ENCODE measurements at places on chromosomes 4 and X.

GRCh38 chr4:106021737-106022410 is 126.6 kb downstream of the NPNT start:
- no peak for DNase-seq

DNA sequence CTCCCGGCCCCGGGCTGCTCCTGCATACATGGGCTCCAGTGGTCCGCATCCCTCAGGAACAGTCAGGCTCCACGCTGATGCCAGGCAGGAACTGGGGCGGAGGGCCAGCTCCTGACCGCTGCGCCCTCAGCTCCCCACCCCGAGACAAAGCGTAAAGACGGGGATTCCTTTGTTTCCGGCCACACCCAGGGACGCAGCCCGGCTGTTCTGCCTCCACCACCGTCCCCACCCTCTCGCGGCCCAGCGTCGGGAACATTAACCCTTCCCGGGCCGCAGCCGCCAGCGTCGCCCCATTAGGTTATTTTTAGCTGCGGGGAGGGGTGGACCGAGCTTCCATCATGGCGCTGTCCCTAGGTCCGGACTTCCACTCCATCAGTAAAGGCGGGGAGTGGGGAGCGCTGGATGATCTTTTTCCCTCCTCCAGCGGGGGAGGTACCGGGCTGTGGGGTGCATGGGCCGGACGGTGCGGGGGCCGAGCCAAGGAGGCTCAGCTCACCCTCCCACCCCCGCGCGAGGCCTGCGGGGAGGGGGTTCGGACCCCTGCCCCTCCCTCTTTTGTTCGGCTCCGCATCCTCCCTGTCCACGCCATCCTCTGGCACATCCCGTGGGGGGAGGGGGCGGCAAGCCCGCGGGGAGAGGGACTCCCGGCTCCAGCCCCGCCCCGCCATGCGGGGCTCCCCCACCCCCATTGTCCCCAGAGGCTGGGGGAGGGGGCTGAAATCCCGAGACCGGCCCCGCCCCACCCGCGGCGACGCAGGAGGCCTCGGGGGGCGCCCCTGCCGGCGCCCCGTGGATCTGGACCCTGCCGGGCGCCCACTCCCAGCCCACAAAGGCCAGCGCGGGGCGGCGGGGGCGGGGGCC is 5.3 kb downstream of the CRMP1 start:
- DNase-seq = no peak

- DNase-seq = no peak
These were observed 46.9 kb downstream of the ACOX3 start for GRCh38 chr4:8393593-8394038.

DNA sequence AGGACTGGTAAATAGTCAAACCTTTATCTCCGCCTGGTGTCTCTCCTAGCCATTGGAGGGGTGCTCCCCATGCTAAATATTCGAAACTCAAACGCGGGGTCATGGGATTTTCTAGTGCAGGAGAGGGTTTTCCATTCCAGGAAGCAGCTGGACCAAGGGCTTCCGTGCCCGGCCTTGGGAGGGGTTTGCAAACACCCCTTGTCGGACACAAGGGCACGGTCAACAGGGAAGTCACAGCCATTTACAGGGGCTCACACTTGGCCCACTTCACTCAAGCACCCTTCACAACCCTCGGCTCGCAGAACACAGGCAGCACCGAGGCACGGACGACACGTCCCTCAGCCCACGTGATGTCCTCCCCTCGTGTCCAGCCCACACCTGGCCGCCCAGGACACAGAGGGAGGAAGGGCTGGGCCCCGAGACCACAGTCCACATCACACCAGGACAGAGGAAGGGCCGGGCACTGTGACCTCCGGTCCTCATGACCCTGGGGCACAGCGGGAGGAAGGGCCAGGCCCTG is 10.3 kb upstream of the PLCXD1 start:
- DNase-seq = no peak

DNA sequence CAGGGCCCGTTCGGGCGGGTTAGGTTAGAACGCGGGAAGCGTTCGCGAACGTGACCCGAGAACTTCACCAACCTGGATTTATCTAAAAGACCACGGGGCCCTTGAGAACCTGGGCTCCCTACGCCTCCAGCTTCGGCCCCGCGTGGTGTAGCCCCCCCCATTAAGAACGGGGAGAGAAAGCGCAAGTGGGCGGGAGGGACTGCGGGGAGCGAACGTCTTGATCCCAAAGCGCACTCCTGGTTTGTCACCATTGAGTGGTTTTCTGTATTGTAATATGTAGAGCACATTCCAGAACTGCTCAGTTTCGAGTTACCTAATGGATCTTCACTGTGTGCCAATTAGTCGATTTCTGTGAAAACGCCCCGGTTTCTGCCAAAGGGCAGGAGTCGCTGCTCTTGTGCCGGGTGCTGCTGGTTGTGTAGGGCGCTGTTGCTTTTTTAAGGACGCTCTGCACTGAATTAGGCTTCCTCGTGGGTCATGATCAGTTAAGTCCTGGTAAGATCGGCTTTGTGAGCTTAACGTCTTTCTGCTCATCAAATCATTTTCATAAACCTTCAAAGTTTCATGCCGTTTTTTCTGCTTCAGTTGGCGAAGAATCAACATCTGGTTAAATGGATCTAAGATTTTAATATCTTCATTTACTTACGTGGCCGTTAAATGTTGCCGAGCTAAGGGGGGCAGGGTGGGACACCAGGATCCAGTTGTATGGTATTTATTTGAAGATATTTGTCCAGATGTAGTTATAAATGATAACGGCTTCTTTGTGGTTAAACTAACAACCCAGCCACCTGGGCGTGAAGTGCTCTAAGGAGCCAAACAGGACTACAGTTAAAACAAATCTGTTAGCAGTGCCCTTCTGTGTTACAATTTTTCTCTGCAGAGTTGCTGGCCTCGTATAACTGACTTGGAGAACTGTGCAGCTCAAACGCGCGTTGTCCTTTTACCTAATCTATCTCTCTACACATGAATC is 809 bp downstream of the MND1 start:
- DNase-seq = peak; percentile 52

DNA sequence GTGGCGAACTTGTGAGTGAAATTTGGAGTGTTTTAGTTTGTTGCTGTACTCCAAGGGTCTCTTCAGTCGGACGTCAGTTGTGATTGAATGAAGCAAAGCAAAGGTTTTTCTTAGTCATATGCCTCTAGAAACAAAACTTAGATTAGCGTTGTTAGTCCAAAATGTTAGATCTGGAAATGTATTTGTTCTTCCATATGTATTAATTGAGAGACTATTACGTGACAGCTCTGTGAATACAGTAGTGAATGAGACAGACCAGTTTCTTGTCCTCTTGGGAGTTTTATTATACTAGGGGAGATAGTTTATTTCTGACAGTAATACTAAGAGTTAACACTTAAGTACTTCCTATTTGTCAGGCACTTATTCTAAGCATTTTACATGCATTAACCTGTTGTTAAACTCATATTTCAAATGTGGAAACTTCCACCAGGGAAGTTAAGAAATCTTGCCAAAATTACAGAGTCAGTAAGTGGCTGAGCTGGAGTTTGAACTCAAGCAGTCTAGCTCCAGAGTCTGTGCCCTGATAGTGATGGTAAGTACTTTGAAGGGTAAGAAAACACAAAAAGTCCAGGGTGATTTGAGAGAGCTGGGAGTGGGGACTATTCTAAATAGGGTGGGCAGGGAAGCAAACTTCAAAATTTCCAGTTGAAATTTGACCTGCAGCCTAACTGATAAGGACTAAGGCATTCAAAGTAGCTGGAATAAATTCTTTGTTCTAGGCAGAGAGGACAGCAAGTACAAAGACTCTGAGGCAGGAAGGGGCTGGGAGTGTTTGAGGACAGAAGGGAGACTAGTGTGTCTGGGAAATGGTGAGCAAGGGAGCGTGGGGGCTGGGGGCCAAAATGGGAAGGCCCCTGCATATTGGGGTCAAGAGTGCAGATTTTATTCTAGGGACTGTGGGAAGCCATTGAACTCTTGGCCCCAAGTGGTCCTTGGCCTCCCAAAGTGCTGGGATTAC is 17.0 kb downstream of the ADD1 start:
- DNase-seq = peak; percentile 81
